ENCODE measurements at places on chromosomes 11 and 22.

GRCh38 chr11:117885777-117886176 is 9.3 kb upstream of the FXYD6 start:
- no peak for DNase-seq

- DNase-seq = no peak
These were observed 74.4 kb downstream of the SLC36A4 start for GRCh38 chr11:93123351-93123898.

- DNase-seq = no peak
These were observed 119.0 kb upstream of the TP53AIP1 start for GRCh38 chr11:129061492-129062230.

DNA sequence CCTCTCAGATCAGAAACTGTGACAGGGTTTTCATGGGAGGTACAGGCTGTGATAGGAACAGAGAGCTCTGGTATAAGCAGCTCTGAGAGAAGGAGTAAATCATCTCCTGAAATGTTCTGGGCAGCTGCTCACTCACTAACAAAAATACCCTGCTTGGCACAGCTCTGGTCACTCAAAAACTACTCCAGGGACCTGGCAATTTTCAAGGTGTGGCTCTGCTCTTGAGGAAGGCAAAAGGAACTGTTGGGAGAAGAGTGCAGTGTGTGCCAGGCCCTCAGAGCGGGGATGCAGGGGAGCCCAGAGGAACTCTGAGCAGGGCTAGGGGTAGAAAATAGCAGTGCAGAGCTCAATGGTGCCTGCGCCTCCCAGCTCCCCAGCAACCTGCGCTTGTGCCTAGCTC is 180.5 kb upstream of the ZBED5 start:
- DNase-seq = no peak

DNA sequence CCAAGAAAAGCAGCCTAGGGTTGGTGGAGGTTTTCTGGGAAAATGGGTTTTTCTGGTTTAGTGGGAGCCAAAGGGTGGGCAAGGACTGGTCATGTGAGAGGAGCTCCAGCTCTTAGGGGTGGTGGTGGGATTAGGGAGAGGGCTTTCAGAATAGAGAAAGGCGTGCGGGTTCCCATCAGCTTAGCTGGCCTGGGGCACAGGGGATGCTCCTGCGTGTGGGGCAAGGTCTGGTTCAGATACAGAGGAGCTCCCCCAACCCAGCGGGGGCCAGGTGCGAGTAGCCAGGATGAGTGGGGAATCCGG is 644 bp downstream of the TMEM134 start:
- no peak for DNase-seq

- no peak for DNase-seq
These were observed 169.6 kb upstream of the SYN3 start for GRCh38 chr22:33227791-33228190.

DNA sequence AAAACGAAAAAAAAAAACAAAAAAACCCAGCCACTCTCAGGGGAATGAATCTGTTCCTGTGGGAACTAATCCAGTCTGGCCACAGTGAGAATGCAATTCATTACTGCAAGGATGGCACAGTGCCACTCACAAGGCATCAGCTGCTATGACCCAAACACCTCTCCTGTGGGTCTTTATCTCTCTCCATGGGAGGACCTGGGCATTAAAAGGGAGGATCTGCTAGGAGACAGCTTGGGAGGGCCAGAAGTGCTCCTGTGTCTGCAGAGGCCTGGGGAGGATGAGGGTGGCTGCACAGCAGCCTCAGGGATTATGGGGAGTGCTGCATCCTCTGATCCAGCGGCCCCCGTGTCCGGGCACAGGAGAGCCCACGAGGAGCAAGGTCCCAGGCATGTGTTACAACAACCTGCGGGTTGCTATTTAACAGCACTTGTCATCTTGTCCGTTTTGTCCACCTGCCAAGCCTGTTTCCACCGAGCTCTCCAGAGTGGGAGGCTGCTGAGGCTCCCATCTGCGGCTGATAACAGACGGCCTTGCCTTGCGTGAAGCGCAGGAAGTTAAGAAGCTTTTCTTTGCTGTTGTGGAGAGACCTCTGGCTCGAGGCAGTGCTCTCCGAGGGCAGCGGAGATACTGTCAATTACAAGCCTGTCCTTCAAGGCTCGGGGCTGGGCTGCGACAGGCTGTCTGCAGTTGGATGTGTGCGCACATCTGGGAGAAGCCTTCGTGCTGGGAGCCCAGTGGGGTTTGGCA is 97.7 kb downstream of the NXPE2 start:
- no peak for DNase-seq

DNA sequence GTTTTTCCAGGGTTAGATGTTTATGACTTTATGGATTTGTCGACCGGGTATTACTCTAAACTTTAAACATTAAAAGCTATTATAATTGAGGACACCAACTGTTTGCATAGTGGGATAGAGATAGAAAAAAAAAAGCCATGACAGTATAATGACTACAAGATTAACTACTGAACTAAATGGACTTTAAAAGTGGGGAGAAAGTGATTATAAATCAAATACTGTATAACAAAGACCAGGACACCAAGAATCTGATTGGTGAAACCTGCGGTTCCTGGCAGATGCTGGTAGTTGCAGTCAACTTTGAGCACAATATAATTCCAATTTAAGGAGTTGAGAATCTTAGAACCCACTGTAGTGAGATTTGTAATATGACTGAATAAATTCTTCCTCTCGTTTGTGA is 2.5 kb downstream of the CRKL start:
- DNase-seq = no peak

- no peak for DNase-seq
These were observed 97.9 kb upstream of the TENM4 start for GRCh38 chr11:79538775-79539174.
